NCI-H82 (cell line): ENCODE measurements at places on chromosomes 13 and 19.

DNA sequence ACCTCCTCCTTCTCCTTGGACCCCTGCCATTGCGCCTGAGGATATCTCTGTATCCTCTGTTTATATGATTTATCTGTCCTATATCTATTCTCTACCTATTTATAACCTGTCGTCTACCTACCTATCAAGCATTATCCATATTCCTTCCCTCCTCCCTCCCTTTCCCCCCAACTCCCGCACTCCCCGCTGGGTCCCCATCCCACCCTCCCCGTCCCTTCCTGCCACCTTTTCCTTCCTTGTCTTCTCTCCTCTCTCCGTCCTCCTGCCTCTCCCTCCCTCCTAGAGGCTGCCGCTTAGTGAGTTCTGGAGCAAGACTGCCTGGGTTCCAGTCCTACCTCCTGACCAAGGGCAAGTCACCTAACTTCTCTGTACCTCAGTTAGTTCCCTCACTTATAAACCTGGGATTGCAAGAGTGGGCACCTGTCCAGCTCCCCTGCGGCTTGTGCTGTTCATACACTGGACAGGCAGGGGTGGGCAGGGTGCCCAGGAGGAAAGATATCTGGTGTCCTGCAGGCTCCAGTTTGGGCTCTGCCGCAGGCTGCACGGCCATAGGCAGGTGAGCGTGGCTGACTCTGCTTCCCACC, 16.1 kb downstream of the TTYH1 start:
- DNase-seq = no peak

- no peak for DNase-seq
Measured at GRCh38 chr13:87554045-87554444, 117.1 kb upstream of the SLITRK5 start.

DNA sequence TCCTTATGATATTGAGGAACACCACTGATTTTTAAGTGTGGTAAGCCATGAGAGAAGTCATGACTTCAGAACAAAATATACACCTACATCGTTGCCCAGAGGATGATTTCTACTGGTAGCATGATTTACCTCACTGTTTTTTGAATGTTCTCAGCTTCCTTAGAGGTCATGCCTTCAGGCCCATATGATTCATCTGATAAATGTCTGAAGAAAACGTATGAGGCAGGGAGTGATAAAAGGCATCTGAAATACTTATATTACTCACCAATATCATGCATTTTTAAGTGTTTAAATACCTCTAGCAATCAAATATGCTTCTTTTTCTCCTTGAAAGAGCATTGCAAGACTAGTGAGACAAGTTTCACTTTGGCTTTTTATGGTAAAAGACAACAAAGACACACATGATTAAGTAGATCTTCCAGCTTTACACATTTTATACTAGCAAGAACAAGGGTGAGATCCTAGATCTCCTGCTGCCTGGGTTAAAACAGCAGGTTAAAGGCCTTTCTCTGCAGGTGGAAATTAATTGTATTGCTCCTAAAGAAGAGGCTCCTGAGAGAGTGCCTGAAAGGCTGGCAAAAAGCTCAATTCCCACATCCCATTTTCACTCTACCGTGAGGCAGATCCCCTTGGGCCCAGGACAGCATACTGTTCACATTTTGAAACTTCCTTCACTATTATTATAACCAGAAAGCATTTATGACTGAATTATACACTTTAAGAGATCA, 432.4 kb downstream of the SLITRK1 start:
- DNase-seq = no peak

- DNase-seq = no peak
Measured at GRCh38 chr13:48532256-48532505, 699 bp downstream of the RCBTB2 start.

GRCh38 chr13:79267560-79267959, 138.5 kb downstream of the RBM26 start:
- no peak for DNase-seq

- DNase-seq = no peak
Measured at GRCh38 chr19:47433121-47433520, 13.8 kb upstream of the MEIS3 start.

- DNase-seq = no peak
Measured at GRCh38 chr19:1171755-1172352, 2.2 kb downstream of the SBNO2 start.

DNA sequence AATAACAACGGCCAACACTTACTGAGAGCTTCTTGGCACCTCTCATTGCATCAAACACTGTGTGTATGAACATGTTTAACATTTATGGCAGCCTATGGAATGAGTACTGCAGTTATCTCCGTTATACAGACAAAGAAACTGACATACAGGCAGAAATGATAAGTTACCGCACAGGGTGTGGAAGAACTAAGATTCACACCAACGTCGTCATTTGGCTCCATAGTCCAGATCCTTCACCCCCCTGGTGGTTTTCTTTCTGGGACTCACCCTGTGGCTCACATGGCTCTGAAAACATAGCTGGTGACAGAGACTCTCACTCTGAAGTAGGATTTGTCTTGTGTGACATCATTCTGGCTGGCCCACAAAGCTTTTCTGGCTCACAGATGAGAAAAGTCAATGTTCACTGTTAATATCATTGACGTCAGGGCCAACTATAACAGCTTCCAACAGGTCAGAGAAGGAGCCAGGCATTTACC, 230.1 kb downstream of the DLEU7 start:
- no peak for DNase-seq

- no peak for DNase-seq
Measured at GRCh38 chr13:99384468-99384867, 77.3 kb upstream of the GPR183 start.

- peak; percentile 89 for DNase-seq
Measured at GRCh38 chr19:38975214-38975860, at the start of gene FBXO17. Gene FBXO17 (minus strand): TSS chr19:38975742. CDS start chr19:38950319, 25,423 bp downstream.

DNA sequence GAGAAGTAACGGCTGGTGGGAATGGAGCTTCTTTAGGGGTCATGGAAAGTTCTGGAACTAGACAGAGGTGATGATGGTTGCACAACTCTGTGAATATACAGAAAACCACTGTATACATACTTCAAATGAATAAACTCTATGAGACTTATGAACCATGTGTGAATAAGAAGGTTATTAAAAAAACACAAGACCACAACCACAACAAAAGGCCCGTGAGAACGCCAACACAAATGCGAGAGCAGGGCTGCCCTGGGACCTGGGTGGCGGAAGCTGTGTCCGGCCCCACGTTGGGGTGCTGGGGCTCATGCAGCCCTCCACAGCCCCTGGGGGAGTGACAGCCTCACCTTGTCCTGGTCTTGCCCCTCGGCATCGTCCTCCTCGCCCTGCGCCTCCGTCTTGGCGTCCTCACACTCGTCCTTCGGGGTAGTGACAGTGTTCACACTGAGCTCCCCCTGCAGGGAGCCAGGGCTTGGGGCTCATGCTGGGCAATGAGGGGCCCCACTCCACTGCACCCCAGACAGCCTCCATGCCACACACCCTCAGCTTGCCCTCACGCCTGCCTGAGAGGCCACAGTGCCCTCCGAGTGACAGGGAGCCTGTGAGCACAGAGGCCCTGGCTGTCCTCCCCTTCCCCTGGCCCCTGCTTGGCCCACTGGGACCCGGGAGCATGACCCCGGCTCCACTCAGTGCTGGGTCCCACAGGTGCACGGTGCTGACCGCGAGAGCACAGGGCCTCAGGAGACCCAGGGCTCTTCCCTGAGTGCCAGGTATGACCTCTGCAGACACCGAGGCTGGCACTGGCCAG, 16.0 kb downstream of the IZUMO4 start:
- DNase-seq = no peak

DNA sequence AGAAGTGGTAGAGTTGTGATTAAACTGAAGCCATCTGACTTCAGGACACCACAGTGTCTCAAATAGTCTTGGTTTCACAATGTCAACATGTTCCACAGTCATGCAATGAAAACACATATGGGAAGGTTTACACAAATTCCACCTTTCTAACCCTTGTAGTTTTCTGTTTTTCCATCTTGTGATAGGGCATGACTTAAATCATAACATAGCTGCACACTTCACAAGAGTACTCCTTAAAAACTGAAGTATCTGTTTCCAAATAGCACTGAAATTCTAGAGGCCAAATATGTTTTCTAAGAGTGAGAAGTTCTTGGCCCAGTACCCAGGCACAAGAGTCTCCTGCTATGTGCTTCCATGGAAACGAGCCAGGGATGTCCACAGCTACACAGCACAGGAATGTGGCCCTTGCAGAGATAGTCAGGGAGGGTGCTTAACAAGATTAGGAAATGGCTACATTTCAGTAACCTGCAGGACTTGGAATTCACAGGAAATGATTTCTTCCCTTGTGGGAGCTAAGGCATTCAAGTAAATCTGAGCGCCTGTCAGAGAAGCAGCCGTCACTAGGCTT, 269.1 kb downstream of the NDFIP2 start:
- no peak for DNase-seq

DNA sequence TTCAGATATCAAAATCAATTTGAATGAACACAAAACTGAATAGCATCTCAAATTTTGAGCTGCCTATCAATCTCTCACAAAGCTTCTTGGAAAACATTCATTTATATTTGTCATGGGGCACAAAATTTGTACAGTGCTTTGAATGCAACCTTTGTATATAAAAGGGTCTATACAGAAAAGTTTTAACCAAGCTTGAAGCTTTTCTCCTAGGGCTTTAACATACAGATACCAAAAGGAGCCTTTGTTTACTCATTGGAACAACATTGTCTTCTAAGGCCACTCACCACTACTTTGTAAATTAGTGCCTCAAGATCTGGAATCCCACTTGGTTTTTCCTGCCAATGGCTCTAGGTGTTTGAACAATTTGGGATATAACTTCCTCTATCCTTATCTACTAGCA, 21.2 kb downstream of the LNX2 start:
- no peak for DNase-seq

GRCh38 chr19:10235003-10235402, 3.9 kb upstream of the S1PR2 start:
- no peak for DNase-seq

DNA sequence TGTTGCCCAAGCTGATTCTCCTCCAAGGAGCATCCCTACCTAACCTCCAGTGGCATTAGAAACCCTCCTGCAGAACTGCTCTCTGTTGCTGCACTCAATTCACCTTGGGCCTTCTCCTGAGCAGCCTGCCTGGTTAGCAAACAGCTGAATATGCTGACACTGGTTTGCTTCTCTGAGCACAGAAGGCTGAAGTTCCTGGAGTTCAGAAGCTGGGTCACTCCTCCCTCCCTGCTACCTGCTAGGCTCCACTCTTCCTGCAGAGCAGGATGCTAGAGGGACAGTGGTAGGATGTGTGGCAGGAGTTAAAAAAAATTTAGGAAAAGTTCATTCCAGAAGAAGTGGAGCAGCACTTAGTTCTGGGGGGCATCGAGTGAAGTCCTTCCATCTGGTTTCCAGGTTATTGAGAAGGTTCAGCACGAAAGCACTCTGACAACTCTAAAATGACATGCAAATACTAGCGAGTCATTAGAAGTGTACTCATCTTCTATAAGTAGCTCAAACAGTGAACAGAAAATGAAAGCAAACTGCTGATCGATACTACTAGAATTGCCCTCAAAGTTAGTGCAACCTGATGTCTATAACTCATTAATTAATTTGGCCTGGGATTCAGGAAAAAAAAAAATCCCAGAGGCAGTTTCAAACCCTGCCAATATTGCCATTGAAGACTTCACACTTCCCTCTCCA, 293.7 kb downstream of the POU4F1 start:
- no peak for DNase-seq

DNA sequence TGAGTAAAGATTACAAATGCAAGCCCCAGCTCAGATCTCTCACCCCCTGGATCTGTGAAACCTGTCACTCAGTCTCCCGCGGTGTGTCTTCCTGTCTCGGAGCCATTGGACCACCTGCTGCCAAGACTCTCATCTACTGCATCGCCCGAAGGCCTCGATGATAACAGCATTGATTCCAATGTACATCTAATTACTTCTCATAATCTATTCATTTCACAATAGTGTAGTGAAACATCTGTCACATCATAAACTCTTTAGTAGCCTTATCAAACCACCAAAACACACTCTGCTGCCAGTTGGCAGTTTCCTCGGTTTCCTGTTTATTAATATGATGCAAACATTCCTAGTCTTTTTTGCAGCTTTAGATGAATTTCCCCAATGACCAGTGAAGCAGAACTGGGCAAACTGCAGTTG, 220.3 kb downstream of the POU4F1 start:
- DNase-seq = peak; percentile 50

DNA sequence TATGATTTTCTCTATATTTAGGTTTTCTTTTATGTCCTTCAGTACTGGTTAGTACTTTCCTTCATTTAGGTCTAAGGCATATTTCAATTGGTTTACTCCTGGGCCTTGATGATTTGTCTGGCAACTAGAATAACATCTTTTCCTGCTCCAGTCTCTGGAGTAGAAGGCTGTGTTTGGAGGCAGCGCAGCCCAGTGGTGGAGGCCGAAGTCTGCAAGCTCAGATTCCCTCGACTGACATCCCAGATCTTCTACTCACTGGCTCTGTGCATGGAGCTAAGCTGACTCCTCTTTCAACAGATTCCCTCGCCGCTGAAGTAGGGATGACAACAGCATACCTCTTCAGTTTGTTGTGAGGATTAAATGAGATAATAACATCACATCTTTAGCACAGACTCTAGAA, 141.0 kb downstream of the RAP2A start:
- peak; percentile 75 for DNase-seq

DNA sequence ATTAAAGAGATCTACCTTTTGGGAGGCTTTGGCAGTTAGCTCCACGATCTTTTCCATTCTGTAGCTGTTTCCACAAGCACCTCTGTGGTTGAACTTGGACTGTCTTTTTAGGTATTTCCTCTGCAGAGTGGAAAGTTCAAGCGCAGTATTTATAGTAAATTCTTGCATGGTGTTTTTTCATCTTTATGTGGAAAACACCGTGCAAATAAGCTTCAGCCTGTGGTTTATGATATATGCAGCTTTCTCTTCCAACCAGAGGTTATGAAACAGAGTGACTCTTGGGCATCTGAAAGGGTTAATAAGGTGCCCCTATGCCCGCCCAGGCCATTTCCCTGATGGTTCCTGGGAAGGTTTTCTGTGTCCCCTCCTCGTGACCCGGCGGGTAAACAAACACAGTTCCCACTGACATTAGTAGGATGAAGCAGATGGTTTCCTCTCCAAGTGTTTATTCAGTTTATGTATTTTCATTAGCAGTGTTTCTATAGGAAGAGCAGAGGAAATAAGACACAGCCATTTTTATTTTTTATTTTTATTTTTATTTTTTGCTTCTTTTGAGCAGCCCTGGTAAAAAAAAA, 39.7 kb upstream of the RNF113B start:
- DNase-seq = no peak

DNA sequence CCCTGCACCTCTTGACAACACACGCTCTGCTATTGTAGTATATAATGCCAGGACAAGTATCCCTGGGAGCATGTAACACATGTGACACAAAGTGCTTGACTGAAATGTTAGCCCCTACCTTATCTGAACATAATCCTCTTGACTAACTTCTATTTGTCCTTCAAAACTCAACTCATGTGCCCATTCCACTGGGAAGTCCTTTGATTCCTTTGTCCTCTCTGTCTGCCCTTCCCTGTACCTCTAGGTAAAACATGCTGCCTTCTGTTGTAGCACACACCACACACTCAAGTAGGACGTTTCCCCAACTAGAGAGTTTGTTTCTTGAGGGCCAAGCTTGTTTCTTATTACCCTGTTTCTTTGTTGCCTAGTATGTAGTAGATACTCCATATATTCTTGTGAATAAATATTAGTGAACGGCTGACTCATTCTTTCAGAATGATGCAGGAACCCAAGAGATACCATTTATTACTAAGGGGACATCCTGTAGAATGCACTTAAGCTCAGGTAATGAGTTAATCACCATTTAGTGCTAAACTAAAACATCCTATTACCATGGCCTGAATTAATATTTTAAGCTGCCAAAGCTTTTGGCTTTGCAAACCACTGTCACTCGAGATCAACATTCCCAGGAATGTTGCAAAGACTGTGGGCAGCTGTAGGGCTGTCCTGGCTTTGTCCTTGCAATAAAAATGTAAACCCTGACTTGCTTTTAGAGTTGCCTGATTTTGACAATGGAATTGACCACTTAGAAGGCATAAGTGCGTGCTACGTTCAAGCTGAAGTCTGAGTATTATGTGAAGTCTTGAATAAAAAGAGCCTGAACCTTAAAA, 313.4 kb downstream of the COG6 start:
- peak; percentile 61 for DNase-seq
